ENCODE measurements at places on chromosomes 5 and 9.

DNA sequence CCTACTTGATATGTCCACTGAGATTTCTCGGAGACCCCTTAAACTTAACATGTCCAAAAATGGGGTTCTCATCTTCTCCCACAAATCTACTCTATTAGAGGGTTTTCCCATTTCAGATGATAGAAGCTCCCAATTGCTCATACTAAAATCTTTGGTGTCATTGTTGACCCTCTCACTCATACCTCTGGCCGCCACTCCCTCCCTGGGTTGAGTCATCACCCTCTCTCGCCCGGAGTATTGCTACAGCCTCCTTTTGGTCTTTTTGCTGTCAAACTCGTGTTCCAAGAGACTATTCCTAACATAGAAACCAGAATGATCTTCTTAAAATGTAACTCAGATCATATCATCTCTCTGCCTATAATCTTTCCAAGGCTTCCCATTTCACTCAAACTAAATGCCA, 91.0 kb upstream of the GNAQ start:
- DNase-seq = no peak

- no peak for DNase-seq
These were observed 38.6 kb downstream of the SPARC start for GRCh38 chr5:151648089-151648488.

DNA sequence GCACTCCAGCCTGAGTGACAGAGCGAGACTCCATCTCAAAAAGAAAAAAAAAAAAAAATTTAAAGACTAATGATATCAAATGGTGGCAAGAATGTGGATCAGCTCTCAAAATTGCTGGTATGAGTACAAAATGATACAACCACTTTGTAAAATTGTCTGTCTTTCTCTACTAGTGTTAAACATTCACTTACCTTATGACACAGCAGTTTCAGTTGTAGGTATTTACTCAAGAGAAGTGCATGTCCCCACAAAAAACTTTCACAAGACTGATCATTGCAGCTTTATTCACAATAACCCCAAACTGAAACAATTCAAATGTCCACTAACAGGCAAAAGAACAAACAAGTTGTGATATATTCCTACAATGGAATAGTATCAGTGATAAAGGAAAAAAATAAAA, 14.7 kb upstream of the CETN3 start:
- no peak for DNase-seq

DNA sequence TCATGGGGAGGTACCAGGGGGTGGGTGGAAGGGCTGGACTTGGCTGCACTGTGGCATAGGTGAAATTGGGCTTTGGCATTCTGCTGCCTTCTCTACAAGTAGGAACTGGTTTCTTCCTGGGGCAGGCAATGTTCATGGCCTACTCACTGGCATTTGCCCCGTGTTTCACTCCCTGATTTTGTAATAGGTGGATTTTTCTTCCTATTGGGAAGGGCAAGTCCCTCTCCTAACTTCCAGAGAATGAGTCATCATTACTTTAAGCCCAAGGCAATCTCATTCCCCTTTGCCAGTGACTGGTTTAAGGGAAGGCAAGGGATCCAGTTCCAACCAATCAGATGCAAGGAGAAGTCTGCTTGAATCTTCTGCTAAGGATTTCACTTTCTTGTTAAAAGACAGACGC, 67.9 kb upstream of the ANKRD55 start:
- no peak for DNase-seq

- no peak for DNase-seq
These were observed 8.6 kb upstream of the PTGES start for GRCh38 chr9:129761293-129761900.

- DNase-seq = no peak
These were observed 5.7 kb downstream of the GCNT1 start for GRCh38 chr9:76464706-76465105.

DNA sequence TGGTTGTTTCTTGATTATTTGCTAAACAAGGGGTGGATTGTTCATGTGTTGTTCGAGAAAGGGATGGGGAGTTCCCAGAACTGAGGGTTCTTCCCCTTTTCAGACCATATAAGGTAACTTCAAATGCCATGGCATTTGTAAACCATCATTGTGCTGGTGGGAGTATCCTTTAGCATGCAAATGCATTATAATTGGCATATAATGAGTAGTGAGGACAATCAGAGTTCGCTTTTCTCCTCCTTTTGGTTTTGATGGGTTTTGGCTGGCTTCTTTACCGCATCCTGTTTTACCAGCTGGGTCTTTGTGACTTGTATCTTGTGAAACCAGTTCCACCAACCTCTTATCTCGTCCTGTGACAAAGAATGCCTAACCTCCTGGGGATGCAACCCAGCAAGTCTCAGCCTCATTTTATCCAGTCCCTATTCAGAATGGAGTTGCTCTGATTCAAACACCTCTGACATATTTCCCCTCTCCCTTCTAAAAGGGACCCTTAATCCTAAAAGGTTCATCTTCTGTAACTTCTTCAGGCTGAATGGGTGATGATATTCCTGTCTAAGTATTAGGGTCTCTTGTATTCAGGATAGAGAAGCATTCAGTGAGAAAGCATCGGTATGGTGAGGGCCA, 8.7 kb upstream of the FBN2 start:
- DNase-seq = no peak

GRCh38 chr5:104612005-104612404, 1049.4 kb upstream of the NUDT12 start:
- no peak for DNase-seq

GRCh38 chr5:179729727-179730126, 2.9 kb upstream of the MAML1 start:
- DNase-seq = no peak

- DNase-seq = no peak
These were observed 473.5 kb downstream of the ACTL7B start for GRCh38 chr9:108382310-108382709.

GRCh38 chr9:11328326-11328725, 715.5 kb upstream of the PTPRD start:
- DNase-seq = no peak

DNA sequence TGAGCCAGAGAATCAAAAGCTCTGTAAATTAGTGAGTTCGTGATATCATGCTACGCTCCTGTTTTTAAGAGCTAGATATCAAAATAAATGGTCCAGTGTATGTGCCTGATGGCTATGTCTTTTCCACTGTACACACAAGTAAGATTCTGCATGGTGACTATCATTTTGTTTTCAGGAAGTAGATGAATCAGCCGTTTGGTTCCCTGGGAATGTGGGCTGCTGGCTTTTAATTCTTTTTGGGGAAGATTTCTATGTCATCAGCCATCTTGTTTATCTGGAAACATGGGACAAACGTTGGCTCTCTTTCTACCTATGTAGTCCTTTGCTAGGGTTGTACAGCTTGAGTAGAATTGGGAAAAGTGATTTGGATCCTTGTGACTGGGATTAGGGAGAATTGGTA, 126.7 kb downstream of the GRIA1 start:
- DNase-seq = no peak

DNA sequence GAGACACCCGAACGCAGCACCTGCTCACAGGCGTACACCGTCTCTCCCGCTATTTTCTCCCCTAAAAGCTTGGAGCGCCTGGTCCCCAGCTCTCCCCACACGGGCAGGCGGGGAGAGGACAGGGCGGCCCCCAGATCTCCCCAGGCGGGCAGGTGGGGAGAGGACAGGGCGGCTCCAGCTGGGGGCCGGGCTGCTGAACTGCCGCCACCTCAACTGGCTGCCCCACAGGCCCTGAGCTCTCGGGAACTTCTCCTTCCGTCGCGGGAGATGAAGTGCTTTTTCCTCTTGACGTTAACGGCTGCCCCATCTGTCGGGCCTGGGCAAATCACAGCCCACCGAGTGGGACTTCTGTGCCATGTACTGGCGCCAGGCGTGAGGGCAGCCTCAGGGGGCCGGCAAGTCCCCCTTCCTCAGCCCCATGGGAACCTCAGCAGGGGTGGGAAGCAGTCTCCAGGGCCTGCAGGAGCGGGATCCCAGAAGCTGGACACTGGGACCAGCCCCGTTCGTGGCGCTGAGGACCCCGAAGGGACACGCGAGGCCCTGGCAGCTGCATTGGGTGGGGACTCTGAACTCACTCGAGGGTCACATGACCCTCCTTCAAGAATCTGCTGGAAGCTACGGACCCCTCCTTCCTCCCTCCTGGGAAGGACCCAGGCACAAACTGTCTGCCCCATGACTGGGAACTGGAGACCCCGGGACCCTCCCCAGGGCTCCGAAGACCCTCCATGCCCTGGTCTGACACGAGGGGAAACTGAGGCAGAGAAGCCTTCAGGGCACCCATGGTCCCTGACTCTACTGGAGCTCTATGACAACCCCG, 5.7 kb upstream of the EGFL7 start:
- DNase-seq = no peak

DNA sequence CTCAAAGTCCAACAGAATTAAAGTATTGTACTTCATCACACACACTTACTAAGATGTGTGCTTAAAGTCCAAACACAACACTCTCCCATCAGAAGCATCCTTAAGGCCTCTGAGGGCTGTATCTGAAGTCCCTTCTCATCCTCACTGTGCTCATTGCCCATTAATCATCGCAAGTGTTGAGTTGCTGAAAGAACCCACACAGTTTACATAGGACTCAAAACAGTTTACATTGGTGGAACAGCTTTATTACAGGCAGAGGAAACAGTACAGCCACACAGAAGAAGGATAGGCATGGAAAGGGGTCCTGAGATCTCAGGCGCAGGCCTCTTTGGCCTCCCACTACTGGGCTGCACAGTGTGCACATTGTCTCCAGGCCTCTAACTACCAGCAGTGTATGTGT, 113.4 kb downstream of the CMYA5 start:
- no peak for DNase-seq

GRCh38 chr9:134864821-134865190, 15.8 kb upstream of the FCN2 start:
- DNase-seq = no peak

GRCh38 chr5:96123418-96123817, 161.8 kb upstream of the ELL2 start:
- no peak for DNase-seq

GRCh38 chr5:146906803-146907202, 28.2 kb upstream of the PPP2R2B start:
- DNase-seq = no peak

GRCh38 chr5:31639481-31640411, 815 bp downstream of the PDZD2 start:
- DNase-seq = peak; percentile 12

GRCh38 chr5:1899201-1899600, 16.5 kb upstream of the IRX4 start:
- DNase-seq = no peak

- DNase-seq = no peak
These were observed 710.8 kb upstream of the WWC1 start for GRCh38 chr5:167580608-167581007.

GRCh38 chr9:93254061-93254481, 70.1 kb downstream of the WNK2 start:
- no peak for DNase-seq

GRCh38 chr5:165055476-165055875, 1550.1 kb downstream of the MAT2B start:
- no peak for DNase-seq

GRCh38 chr9:113872485-113873143, 3.5 kb upstream of the ZNF618 start:
- DNase-seq = no peak

GRCh38 chr5:67870662-67871061, 344.9 kb upstream of the PIK3R1 start:
- no peak for DNase-seq

DNA sequence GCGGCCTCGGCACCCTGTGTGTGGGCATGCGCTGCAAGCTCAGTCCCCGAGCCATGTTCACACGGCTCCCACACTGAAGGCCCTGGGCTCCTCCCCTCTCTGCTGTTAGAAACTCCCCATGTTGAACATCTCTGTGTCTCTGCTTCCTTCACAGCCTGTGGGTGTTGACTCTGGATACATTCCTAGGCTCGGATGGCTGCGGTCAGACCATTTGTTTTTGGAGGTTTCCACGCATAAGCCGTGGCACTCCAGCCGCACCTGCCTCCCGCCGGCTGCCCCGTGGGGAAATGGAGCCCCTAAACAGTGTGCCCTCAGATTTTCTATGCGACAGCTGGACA, 31.2 kb upstream of the LRRC14B start:
- DNase-seq = no peak

GRCh38 chr9:120137186-120137840, 442.7 kb downstream of the CDK5RAP2 start:
- no peak for DNase-seq

- DNase-seq = no peak
These were observed 74.7 kb downstream of the PPARGC1B start for GRCh38 chr5:149804478-149805450.

DNA sequence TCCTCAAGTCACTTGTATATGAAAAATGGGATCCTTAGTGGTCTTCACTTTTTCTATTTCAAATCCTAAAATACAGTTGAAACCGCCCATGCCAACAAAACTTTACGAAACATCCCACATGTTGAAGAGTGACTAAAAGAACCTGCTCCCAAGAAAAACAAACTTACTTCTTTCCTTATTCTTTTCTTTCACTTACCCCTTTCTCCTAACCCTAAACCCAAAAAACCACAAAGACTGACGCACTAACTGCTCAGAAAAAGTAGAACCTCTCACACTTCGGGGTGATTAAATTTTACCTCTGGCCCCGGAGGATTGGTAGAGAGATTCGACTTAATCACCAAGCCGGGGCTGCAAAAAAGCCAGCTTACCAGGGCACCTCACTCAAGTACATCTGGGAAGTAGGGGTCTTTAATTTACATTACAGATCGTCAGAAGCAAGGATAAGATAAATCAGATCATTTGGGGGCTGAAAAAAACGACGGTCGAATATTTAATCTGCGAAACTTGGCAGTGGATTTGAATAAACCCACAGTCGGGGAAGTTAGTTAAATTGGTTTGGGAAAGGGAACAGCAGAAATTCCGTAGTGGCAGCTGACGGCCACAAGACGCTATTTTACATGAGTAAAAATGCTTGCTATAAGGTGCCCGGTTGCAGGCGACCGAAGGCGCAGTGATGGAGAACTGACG, 1.3 kb downstream of the CDO1 start:
- DNase-seq = no peak

DNA sequence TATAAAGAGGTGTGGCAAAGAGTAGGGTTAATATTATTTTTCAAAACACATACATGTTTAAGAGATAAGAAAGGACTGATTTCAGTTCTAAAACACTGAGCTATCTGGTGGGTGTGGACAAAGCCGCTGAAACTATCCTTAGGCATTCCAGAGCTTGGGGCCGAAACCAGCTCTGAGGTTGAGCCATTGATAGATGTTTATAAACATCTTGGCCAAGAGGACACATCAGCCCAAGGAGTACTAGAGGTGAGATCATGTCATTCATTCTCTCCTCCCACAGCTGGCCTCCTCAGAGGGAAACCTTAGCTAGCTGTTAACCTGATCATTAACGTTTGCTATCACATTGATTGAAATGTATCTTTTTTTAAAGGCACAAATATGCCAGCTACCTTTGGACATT, 89.9 kb downstream of the NLN start:
- DNase-seq = no peak

DNA sequence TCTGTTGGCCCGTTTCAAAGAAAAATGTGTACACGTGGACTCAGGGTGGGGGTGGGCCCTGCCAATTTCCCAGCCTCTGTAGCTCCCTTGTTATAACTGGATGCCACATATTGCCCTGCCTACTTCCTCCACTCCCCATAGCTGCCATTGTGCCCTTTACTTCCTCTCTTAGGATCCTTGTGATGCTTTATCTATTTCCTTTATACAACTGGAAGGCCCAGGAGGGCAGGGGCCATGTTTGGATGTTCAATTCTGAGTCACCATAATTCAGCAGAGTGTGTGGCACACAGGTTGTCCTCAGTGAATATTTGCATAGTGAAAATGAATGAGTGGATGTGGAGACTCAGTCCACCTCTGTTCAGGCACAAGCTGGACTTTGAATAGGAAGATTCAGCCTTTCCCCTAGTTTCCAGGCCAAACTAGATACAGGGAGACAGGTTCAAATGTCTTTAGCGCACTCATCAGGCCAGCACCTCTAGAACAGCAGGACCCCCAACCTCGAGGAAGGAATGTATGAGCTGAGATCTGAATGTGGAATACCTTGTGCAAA, 10.6 kb upstream of the FEM1C start:
- DNase-seq = no peak
